D341Med (cell line): ENCODE measurements at places on chromosomes 2 and 18.

- no peak for DNase-seq
Observed at GRCh38 chr2:184906709-184907108, 308.4 kb downstream of the ZNF804A start.

- no peak for DNase-seq
Observed at GRCh38 chr2:24919037-24919505, 966 bp downstream of the ADCY3 start.

DNA sequence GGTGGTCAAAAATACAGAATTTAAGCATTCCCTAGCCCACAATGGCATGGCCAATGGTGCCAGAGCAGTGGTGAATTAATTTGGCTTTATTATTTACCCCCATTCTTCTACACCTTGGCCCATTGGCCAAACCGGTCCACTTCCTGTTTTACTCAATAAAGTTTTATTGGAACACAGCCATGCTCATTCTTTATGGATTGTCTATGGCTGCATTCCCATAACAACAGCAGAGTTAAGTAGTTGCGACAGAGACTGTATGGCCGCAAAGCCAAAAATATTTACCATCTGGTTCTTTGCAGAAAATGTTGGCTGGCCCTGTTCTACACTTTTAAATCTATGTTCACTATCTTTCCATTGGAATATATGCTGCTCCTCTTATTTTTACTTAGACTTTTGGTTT, 130.3 kb upstream of the CCDC68 start:
- DNase-seq, result no peak

DNA sequence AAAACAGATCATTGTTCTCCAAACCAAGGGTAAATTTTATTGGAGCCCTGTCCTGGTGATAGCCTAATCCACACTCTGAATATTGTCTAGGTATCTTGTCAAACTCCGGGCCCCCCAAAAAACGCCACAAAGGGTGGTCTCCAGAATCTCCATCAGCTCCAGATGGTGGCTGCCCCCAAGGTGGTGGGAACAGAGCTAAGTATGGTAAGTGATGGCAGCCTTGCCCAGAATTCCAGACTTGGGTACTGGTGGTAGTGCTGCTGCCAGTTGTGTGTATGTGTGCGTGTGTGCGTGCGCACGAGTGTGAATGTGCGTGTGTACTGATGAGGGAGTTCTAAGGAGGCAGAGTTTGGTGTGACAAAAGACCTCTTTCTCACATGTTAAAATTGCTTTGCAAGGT, 51.2 kb downstream of the GREB1 start:
- no peak for DNase-seq

DNA sequence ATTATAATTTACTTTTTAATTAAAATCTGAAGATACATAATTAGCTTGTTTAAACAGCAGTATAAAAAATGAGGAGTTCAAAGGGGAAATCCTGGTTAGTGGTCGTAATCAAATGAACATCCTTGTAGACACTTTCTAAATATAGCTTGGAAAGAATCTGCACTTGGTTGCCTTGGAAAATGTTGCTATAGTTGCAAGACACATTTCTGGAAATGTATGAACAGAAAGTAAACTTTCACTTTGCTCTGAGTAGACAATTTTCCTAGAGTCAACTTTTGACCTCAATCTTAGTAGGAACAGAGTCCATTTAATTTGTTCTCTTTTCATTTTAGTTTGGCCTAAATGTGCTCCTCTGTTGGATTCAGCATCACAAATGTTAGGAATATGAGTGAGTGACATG, 38.3 kb downstream of the GCA start:
- no peak for DNase-seq

GRCh38 chr2:124136110-124136509, 111.0 kb downstream of the CNTNAP5 start:
- DNase-seq, result no peak

DNA sequence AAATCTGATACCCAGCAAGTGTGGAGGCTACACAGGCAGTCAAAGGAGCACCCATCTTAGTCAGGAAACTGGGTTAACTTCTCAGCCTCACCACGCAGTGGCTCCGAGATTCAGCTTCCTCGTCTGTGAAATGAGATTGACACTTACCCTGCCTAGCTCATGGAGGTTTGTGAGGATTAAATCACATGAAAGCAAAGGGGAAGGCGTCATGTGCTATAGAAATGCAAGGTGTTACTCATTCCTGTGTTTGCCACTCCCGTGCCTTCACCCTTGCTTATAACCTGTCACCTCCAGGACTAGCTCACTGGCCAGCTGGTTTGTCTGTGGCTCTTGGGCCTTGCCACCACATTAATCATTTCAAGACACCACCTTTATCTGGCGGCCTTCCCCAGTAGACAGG, 118.9 kb upstream of the FOSL2 start:
- DNase-seq, result no peak

DNA sequence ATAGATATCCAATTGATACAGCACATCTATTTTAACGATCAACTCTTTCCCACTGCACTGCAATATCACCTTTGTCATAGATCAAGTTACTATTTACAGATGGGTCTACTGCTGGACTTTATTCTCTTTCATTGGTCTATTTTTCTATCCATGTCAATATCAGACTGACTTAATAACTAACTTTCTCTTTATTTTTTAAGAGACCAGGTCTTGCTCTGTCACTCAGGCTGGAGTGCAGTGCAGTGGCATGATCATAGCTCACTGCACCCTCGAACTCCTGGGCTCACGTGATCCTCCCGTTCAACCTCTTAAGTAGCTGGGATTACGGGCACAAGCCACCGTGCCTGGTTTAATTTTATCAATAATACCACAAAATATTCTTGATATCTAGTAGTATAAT, 71.2 kb downstream of the TLK1 start:
- DNase-seq, result no peak

- DNase-seq, result peak; percentile 74
Observed at GRCh38 chr2:5696945-5697521, 4.8 kb downstream of the SOX11 start.

DNA sequence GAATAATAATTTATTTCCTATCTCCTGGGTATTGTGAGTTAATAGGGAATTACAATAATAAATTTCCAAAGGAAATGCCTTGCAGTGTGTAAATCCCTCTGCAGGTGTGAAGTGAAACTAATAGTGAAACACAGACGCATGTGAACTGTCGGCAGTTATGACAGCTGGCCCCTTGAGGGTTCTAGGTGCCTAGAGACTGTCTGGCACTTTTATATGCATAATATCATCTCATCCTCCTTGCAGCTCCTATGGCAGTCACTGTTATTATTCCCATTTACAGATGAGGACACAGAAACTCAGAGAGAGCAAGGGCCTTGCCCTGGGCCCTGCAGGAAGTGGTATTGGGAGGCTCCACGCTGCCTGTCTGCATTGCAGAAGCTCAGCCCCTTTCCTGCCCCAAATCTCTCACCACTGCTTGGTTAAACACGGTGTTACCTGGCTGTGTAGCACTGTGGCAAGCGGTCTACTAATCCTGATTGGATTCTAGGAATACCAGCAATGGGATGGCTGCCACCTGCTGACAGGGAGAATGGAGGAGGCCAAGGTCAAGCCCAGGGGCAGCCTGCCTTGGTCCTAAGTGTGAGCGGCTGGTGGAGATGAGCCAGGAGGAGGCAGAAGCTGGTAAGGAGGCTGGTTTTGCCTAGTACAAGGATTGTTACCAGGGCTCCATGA, 32.8 kb upstream of the ACKR3 start:
- no peak for DNase-seq

DNA sequence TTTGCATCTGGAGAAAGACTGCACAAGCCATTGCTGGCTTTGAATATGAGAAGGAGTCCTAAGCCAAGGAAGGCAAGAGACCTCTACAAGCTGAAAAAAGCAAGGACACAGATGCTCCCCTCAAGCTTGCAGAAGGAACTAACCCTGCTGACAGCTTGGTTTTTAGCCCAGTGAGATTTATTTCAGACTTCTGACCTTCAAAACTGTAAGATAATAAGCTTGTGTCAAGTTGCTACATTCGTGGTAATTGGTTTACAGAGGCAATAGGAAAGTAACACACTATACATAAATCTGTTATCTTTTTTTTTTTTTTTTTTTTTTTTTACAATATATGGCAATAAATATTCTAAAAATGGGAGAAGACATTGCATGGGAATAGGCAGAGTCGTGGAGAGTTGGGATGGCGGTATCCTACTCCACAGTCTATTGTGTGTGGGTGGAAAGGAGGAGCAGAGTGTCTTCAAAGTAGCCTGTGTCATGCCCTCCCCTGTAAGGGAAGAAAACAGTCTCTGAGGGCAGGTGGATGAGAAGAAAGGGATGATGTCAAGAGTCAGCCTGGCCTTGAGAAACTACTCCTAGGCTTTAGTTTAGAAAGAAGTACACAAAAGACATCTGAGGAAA, 196.9 kb downstream of the THSD7B start:
- DNase-seq, result no peak

DNA sequence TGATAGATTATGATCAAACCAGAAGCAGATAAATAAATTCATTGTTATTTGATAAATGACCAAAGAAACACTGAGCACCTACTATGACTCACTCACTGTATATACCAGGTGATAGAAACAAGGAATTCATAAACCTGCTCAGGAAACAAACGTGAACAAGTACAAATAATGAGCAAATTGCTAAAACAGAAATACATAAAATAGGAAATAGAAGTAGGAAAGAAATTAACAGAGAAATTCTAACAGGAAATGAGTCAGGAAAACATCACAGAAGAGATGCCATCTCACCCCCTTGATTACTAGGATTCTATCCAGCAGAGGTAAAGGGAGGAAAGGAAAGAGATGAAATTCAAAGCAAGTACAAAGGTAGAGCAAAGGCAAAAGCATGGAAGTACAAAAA, 31.3 kb downstream of the EXOC6B start:
- no peak for DNase-seq

DNA sequence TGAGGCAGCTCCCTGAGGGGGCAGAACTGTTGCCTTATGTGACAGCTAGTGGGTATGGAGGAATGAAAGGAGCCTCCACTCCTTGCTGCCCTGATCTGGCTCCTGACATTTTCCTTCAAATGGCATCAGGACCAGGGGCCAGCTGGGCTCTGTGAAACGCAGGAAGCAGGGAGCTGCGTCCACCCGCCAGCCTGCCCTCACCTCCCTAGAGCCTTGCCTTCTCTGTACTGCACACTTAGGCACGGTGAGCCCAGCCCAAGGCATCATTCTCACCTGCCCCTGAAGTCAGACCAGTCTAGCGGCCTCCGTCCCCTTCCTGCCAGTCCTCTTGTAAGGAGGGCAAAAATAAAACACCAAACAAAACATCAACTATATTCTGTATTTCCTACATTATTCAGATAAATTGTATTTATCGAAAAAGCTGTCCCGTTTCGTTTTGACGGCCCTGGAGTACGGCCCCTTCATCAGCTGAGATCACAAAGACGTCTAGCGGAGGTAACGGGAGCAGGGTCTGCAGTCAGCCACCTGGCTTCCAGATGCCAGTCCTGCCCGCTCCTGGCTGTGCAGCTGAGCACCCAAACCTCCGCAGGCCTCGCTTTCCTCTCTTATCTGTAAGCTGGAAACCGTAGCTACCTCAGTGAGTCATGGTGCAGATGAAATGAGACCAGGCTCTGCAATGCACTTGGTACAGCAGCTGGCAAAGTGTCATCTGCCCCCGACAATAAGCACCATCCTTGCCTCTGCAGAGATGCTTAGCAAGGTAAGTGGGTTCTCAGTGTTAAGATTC, 6.9 kb upstream of the CTDP1 start:
- no peak for DNase-seq

DNA sequence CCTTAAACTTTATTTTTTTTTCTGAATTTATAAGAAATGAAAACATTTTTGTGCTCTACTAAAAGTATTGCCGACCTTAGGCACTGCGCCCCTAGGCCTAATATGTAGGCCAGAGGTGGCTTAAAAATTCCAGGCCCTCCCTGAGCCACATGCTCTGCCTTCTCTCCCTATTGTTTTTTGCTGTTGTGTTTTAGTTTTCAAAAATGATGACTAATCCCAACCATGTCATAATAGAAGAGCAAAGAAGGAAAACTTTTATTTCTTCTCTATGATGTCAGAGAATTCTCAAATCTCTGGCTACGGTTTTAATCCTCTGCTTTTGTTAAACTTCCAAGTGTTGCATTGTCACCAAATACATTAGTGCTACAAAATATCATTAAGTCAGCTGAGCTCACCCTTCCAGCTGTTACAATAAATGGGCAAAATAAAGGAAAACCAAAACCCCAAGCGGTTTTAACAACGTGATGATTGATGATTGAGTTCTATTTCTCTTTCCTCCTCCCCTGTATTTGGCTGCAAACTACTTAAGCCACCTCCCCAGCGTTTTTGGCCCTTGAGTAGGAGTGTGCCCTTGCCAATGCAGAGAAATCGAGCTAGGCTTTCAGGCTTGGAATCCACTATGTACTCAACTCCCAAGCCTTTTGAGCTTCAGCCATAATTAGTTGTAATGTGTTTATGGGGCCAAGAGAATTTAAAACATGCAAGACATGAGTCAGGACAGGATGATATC, 163.5 kb upstream of the POU3F3 start:
- DNase-seq, result no peak

GRCh38 chr2:64024259-64024949, 5.2 kb upstream of the VPS54 start:
- DNase-seq, result no peak

- DNase-seq, result no peak
Observed at GRCh38 chr2:121362774-121363173, 77.8 kb upstream of the TFCP2L1 start.

DNA sequence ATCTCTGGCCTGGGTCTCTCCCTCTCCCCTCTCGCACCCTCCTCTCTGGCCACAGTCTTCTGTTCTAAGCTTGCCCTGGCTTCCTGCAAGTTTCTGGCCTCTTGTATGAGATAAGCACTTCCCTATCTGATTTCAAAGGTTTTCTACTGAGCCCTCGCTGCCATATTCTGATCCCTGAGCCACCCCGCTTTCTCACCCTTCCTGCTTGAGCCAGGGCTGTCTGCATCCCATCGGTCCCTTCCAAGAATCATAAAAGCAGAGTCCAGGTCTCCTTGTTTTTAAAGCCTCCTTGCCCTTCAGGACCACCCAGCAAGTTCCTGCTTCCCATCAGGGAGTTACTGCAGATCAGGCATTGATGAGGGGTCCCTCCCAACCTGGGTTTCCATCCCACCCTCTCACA, 110.2 kb downstream of the PRKCE start:
- no peak for DNase-seq

DNA sequence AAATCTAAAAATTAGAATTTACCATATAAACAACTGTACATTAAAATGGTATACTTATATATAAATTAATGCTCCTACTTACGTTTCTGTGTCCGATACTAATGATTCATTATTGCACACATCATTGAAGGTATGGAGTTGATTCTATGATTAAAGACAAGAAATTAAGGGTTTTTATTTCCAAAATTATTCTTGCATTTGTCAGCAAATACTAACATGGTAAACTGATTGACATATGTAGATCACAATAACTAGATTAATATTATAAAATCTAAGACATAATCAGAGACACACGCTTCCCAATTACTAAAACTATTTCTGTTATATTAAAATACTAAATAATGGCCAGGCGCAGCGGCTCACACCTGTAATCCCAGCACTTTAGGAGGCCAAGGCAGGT, 92.6 kb downstream of the USP34 start:
- no peak for DNase-seq
